ENCODE measurements at places on chromosomes 13 and 19. TPM values are rescaled to one million over a fixed set of nuclear protein-coding genes. Genes with fewer than 3 reads are reported as not detected.

RDH8 gene
- not detected for total RNA-seq

ALOX5AP gene
- total RNA-seq = 11.5 TPM

ERCC2 gene
- total RNA-seq = 26.3 TPM

GPR12 gene
- total RNA-seq = not detected

ZNF681 gene
- total RNA-seq = 2.4 TPM

TMPRSS9 gene
- not detected for total RNA-seq

ZNF132 gene
- total RNA-seq = 3.1 TPM

ZNF112 gene
- not detected for total RNA-seq

ADAT3 gene
- total RNA-seq = 10.0 TPM

VSTM2B gene
- 0.27 TPM for total RNA-seq

ANGPTL4 gene
- total RNA-seq = 9.5 TPM

MCEMP1 gene
- total RNA-seq = not detected

PLVAP gene
- total RNA-seq = not detected

DMPK gene
- 13.8 TPM for total RNA-seq

ZNF583 gene
- 0.88 TPM for total RNA-seq

EPSTI1 gene
- 18.7 TPM for total RNA-seq

NOVA2 gene
- 0.08 TPM for total RNA-seq

SWSAP1 gene
- total RNA-seq = 1.9 TPM

GARIN5A gene
- 0.60 TPM for total RNA-seq

TNFSF9 gene
- total RNA-seq = 3.4 TPM

SPC24 gene
- total RNA-seq = 86.4 TPM

PRTN3 gene
- total RNA-seq = not detected

LILRB2 gene
- total RNA-seq = not detected

ZNF543 gene
- 3.4 TPM for total RNA-seq

KCNRG gene
- 0.31 TPM for total RNA-seq

IRS2 gene
- total RNA-seq = 2.4 TPM

ZNF98 gene
- total RNA-seq = not detected

CEACAM5 gene
- not detected for total RNA-seq
